ENCODE measurements at places on chromosomes 13 and 19.

DNA sequence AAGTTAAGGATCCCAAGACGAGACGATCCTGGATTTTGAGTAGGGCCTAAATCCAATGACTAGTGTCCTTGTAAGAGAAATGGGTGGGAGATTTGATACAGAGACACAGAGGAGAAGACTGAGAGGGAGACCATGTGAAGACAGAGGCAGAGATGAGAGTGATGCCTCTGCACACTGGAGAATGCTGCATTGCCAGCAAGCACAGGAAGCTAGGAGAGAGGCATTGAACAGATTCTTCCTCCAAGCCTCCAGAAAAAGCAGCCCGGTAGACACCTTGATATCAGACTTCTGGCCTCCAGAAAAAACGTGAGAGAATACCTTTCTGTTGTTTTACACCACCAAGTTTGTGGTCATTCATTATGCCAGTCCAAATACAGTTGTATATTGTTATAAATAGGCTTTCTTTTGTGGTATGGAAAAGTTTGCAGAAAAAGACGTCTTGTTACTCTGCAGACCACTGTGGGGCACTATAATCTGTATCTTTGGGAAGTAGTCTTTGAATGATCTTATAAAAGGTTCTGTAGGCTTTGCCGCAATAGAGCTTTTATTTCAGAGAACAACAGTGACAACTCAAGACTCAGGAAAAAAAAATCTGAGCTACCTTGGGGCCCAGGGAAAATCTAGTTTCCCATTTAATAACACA is 17.9 kb upstream of the RFC3 start:
- DNase-seq = no peak

GRCh38 chr13:110359840-110360301 is 52.8 kb downstream of the COL4A2 start:
- no peak for DNase-seq

DNA sequence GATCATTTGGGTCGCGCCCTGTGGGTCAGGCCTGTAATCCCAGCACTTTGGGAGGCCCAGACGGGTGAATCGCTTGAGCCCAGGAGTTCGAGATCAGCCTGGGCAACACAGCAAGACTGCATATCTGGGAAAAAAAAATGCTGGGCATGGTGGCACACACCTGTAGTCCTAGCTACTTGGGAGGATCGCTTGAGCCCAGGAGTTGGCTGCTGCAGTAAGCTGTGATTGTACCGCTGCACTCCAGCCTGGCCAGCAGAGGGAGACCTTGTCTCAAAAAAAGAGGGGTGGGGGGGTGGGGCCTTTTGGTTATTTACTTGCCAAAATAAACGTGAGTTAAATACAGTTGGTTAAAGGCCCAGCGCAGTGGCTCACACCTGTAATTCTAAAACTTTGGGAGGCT is 9.8 kb upstream of the ZNF544 start:
- no peak for DNase-seq

DNA sequence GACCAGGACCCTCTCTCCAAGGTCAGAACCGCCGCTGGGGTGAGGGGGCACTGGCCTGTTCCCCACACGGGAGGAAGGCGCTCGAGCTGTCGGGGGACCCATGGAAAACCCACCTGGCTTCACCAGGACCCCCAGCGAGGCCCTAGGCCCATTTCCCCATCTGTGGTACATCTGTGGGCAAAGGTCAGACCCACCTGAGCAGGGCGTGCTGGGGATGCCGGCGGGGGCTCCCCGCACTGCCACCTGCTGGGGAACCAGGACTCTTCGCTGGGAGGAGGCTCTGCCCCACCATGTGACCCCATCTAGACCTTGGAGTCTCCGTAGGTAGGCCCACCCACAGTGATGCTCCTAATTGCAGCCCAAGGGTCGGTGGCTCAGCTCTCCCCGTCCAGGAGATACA is 511 bp downstream of the WDR88 start:
- no peak for DNase-seq

DNA sequence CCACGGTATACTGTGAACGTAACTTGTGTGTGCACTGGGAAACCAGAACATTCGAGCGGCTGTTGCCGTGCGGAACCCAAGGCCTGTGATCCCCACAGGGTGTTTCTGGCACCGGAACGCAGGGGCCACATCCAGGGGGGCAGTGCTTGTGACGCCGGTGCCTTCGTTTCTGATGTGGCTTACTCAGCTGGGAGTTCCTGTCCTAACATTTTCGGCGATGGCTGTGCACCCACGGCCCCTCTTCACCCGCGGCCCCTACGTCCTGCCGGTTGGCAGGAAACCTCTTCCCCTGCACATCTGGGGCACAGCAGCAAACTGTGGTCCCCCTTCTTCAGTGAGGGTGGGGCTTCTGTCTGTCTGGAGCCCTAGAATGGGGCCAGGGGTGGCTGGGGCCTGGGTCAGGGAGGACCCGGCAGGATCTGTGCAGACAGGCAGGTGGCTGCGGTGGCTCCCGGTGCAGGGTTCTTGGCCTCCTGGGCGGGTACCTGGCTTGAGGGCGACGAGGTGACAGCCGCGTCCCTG is 26.2 kb downstream of the CSNK1G2 start:
- no peak for DNase-seq

DNA sequence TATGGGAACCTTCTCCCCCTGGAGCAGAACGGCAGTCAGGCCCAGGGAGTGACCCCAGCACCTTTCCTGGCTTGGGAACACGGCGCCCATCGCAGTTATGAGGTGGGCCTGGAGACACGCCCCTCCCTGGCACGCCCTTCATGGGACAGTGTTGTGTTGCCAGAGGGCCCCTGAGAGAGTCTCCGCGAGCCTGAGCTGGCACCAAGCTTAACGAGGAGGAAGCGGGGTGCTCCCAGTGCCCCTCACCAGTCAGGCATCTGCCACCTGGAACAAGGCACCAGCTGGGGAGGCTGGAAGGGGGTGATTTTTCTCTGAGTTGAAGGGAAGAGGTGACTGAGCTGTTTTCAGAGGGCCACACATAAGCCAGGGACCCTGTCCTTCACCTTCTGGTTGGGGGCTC is 180.6 kb downstream of the KDM4B start:
- no peak for DNase-seq

GRCh38 chr19:15501596-15501995 is 6.7 kb upstream of the CYP4F22 start:
- DNase-seq = no peak

DNA sequence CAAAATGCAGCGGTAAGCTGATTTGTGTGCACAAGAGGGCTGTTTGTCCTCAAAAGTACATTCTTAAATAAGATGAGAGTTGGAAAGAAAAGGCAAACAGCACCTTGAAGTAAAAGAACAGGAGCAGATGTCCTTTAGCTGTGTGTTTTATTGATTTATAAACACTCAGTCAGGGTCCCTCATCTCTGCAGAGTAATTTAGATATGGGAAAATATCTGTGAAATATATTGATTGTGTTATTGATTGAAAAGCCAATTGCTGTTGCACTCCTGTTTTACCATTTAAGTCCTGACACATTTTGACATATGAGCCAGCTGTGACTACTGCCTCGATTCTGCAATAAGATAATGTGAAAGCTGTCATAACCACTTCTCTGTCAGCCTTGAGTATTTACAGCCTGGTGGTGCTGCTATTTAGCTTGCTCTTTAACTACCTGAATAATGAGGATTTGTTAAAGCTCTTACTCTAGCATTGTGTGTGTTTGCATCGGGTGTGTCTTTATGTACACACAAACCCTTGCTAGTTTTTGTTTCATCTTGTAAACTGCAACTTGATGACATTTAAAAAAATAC is 550.1 kb downstream of the DACH1 start:
- no peak for DNase-seq

- DNase-seq = peak; percentile 81
Measured at GRCh38 chr19:42132851-42133528, 744 bp upstream of the POU2F2 start.

GRCh38 chr19:39568604-39569003 is 28.6 kb upstream of the EID2 start:
- DNase-seq = no peak

GRCh38 chr13:81275666-81276258 is 934.8 kb upstream of the SPRY2 start:
- no peak for DNase-seq

GRCh38 chr13:98358937-98359336 is 181.9 kb upstream of the RNF113B start:
- DNase-seq = no peak

DNA sequence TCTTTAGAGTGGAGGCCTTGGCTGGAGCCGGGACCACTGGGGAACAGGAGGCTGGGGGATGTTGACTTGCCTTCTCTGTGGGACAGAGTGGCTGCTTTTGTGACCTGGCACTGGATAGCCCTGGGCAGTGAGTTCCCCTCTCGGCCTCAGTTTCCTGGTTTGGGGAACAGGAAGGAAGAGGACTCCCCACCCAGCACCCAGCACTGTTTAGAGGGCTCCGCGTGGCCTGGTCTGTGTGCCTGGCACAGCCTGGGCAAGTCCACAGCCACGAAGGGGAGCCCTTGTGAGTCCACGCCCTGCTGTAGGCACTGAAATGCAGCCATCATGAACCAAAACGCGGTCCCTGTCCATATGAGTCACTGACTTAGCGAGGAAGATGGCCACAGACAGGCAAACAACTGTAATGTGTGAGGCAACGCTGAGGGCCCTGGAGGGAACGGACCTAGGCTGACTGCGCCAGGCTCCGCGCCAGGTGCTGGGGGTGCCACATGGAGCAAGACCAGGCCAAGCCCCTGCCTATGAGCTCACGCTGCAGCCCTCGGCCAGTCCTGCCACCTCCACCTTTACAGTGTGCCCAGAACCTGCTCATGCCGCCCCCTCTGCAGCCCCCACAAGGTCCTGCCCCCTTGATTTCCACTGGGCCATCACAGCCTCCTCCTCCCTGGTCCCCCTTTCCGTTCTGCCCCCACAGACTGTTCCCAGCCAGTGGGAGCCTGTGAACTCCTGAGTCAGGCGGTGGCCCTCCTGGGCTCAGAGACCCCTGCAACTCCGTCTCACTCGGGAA is 35.5 kb downstream of the PAK4 start:
- no peak for DNase-seq

- no peak for DNase-seq
Measured at GRCh38 chr13:27022571-27023311, 148.9 kb downstream of the USP12 start.

All from NCI-H2171 (cell line).